HS-27A (cell line): ENCODE measurements at places on chromosomes 6 and 20.
A peak's percentile ranks its signal among the peaks of the same experiment; 100 is the strongest.

DNA sequence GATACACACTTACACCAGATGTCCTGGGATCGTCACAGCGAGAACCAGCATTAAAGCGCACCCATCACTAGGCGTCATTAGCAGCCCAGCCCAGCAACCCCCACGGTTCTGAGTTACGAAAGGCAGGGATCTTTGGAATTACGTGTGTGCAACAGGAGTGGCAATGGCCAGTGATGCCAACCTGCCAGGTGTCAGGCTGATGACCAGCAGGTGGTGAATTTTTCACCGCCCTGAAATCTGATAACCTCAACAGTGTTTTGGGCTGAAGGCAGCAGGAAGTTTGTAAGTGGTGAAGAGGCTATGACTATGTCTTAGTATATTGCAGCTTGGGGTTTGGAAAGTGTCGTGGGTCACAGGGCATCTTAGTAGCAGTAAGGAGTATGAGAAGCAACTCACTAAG, 166.1 kb downstream of the TMEM242 start:
- no peak for DNase-seq

DNA sequence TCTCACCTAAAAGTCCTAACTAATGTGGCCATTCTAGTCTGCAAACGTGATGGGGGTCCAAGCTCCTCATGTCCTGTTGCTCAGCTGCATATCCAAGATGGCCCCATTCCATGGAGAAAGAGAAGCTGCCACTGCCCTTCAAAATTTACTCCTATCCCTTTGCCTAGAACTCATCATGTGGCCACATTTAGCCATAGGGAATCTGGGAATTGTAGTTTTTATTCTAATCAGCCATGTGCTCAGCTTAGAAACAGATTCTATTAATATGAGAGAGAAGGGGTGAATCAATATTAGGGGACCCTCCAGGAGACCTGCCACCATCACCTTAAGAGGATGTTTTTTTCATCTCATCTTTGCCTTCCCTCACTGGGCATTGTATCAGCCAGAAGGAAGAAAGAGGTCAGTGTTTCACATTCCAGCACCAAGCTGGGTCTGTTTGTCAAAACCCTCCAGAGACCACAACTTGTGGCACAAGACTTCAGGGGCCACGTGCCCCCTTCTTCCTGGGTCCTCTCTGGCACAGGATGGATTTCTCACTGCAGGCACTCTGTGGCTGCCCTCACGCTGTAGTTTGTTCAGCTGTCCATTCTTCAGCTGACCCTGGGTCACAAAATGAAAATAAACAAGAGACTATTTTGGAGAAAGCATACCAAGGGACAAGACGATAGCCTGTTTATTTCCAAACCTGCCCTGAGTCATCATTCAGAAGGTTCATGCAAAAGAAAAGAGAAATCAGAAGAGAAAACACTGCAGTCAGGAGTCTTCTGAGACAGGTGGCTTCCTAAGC, 172.0 kb downstream of the EYA2 start:
- DNase-seq, result peak; percentile 26

DNA sequence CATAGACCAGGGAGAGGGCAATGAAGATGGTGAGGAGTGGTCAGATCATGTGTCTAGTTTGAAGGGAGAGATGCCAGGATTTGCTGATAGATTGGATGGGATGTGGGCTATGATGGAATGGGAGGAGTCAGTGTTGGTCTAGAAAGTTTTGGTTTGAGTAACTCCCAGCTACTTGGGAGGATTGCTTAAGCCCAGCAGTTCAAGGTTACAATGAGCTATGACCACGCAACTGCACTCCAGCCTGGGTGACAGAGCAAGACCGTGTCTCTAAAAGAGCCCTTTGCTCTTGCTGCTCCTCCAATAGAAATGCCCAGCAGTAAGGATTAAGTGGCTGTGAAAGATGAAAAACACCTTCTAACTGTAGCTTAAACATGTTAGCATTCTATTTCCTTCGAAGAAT, 18.2 kb upstream of the LAMP5 start:
- no peak for DNase-seq

DNA sequence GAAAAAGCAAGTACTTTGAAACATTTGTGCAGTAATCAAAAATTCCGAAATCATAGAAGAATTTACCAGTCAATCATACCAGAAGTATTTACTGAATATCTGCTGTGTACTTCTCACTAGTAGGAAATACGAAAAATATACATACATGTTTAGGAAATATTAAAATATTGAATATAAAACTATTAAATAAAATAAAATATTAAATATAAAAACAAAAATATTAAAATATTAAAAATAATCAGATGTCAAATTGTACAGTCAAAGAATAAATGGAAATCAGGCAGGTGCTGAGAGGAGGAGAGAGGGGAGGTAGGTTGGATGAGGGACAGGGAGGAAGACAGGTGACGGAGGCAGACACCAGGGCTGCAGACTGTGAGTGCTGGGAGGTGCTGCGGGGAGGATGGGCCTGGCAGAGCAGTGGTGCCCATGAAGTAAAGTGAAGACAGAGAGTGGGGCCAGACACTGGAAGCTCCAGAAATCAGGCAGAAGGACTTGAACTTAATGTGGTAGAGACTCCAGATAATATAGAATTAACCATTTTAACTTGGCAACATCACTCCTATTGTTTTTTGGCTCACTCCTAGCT, 55.9 kb downstream of the PRKN start:
- no peak for DNase-seq

DNA sequence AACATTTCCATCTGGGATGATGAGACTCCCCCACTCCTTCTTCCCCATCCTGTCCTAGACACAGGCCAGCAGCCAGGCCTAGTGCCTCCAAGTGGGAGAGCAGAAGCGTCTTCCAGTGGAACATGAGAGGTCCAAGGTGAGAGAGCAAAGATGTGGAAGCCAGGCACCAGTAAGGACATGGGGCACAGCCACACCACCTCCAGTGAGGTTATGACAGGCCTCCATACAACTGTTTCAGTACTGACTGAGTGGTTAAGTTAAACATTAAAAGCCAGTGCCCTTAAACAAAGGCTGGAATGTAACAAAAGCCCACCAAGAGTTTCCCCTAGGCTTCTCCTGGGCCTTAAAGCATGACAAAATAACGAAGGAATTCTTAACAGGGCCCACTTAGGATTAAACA, 5.3 kb downstream of the ZBTB24 start:
- no peak for DNase-seq

- DNase-seq, result peak; percentile 26
Measured at GRCh38 chr6:135692426-135692825, 159.1 kb upstream of the PDE7B start.

DNA sequence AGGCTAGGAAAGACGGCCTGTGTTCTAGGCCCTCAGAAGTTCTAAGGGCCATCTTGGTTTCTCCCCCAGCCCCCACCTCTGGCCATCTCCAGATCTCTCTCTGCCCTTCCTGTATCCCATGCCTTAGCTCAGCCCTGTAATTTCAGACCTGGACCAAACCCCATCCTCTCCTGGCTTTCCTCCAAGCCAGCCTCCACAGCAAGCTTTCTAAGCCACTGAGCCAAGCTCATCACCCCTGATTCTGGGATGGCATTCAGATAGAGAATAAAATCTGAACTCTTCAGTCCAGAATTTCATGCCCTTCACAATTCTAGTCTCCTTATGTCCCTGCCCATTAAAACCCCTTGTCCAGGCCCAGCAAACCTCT, 18.9 kb upstream of the CCM2L start:
- no peak for DNase-seq

- DNase-seq, result no peak
Measured at GRCh38 chr6:165647041-165647440, 16.0 kb downstream of the PDE10A start.

GRCh38 chr6:52253494-52253893, 9.2 kb upstream of the IL17F start:
- no peak for DNase-seq

- DNase-seq, result no peak
Measured at GRCh38 chr6:80330961-80331360, 224.5 kb downstream of the BCKDHB start.

- no peak for DNase-seq
Measured at GRCh38 chr6:115704028-115704427, 356.7 kb downstream of the FRK start.

- DNase-seq, result no peak
Measured at GRCh38 chr6:54377776-54378175, 69.5 kb downstream of the TINAG start.

- DNase-seq, result no peak
Measured at GRCh38 chr6:135814043-135814442, 37.5 kb upstream of the PDE7B start.

GRCh38 chr6:30490026-30490876, 942 bp downstream of the HLA-E start:
- no peak for DNase-seq

DNA sequence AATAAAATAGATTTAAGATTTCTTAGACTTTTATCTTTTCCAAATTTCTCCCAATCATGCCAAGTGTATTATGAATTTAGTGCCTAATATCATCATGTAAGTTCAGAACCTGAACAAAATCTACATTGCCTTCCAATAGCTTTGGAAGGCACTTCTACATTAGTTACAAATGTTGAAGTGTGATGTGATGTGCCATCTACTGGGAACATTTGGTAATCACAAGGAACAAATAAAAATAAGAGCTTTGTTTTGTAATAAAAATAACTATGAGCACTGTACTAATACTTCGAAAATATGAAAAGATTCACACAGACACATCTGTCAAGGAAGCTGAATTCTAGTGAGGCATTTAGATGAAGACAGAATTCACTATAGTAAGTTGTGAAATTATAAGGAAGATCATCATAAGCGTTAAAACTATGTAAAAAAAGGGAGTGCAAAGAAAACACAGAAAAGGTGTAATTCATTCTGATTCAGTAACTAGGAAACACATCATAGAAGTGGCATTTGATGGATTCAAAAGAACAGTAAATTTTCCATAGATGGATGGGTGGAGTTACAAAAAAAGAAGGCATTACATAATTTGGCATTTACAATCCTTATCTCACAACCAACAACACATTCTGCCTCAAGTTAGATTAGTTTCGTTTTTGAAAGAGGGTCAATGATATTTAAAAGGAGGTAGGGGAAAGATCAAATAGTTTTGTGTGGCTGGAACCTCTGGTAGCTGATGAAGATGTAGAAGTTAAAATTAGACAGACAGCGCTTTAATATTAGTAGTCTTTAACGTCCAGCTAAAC, 161.0 kb downstream of the ASCC3 start:
- DNase-seq, result no peak

- DNase-seq, result no peak
Measured at GRCh38 chr6:65501045-65501444, 206.0 kb downstream of the EYS start.

DNA sequence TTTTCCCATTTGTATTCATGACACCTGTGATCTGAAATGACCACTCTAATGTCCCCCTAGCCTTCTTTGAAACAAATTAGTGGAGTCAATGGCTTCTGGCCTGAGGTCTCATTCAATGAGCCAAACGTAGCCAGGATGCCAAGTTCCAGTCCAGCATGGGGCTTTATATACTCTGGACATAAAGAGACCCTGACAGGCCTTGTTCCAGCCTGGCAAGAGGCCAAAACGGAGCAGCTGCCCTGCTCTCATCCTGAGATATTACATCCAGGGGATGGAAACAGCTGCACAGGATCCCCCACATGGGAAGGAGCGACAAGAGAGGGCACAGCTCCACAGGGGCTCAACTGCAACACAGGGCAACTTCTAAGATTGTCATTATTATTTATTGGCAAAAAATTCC, 437.8 kb downstream of the CDH26 start:
- no peak for DNase-seq

GRCh38 chr20:1062334-1063010, 55.9 kb upstream of the PSMF1 start:
- DNase-seq, result no peak

GRCh38 chr6:28988536-28989311, 16.4 kb downstream of the ZNF311 start:
- no peak for DNase-seq

DNA sequence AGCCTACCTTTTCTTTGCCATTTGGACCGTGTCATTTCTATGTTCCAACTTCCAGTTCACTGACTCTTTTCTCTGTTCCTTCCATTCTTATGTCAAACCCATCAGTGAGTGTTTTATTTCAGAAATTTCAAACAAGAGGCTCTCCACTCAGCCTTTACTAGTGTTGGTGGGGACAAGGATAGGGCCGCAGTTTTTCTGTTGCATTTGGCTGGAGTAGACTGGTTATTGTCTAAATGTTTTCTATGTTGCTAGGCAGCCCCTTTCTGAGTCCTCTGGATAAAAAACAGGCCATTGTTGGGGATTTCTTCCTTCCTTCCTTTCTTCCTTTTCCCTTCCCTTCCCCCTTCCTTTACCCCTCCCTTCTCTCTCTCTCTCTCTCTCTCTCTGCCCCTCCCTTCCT, 288.6 kb downstream of the PRKN start:
- no peak for DNase-seq

DNA sequence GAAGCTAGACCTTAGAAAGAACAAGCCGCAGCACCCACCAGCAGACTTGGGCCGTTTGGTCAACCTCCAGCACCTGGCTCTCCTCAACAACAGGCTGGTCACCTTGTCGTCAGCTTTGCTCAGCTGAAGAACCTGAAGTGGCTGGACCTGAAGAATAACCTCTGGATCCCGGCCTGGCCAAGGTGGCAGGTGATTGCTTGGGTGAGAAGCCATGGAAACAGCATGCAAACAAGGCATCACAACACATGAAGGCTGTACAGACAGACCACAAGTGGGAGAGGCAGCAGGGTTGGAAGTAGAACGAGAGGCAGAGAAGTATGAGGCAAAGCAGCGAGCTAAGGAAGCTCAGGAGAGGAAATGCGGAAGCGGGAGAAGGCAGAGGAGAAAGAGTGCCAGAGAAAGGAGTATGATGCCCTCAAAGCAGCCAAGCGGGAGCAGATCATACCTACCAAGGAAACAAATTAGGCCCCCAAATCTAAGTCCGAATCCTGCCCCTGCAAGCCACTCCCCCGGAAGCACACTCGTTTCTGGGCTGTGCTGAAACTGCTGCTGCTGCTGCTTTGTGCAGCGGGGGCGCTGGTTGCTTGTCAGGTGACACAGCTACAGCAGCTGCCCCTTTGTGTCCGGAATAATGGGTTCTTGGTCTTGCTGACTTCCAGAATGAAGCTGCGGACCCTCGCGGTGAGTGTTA, 121.6 kb upstream of the LGSN start:
- DNase-seq, result no peak

GRCh38 chr6:6610031-6610591, 21.6 kb downstream of the LY86 start:
- DNase-seq, result no peak

DNA sequence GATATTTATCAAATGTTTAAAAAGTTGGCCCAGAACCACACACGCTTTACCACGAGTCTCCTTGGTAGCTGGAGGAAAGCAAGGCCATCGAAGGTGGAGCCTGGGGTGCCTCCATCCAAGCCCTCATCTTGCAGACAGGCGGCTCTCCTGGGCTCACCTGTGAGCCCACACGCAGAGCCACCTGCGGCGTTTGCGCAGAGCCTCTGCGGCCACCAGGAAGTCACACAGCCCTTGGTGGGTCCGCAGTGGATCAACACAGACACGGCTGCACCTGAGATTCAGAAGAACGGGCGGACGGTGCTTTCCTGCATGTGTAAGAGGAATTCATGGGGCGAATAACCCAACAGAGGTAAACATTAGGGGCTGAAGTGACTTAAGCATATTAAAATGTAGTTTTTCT, 24.5 kb upstream of the SMOC2 start:
- DNase-seq, result no peak
